ENCODE measurements at places on chromosomes 3 and 15.

DNA sequence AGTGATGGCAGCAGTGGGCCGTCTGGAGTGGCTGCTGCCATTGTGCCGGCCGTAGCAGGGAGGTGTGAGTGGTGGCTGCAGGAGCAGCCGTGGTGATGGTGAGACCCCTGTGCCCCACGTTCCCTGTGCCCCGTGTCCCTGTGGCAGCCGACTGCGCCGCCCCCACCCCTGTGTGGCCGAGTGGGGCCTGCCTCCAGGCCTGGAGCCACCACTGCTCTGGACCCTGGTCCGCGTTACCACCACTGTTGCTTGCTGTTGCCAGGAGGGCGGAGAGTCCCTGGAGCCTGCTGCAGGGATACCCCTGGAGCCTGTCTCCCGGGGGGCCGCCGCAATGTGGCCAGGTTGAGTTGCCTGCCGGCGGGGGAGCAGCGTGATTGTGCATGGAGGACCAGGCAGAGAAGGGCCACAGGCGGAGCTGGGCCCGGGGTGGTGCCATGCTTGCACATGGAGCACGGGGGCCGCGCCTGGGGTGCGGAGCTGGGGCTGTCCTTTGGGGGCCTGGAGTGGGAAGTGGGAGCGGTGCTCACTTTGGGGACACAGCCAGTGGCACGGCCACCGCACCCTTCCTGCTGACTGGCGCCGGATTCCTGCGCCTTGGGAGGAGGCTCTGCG is 50.1 kb downstream of the SLC6A20 start:
- DNase-seq, result no peak
- peaks cover 21% of the 10 kb centered on the region for H3K4me1 ChIP-seq
- H3K27me3 ChIP-seq, result no peaks in the 10 kb centered on the region

GRCh38 chr15:48565560-48566482 is 79.7 kb downstream of the FBN1 start:
- H3K27ac ChIP-seq, result no peak overlapping the region
- H3K4me1 ChIP-seq, result peaks cover 2% of the 10 kb centered on the region
- no peaks in the 10 kb centered on the region for H3K27me3 ChIP-seq
- DNase-seq, result no peak
- H3K36me3 ChIP-seq, result no peaks in the 10 kb centered on the region

- no peaks in the 10 kb centered on the region for H3K27me3 ChIP-seq
- H3K4me3 ChIP-seq, result no peak overlapping the region
- DNase-seq, result no peak
- no peak overlapping the region for H3K27ac ChIP-seq
- no peaks in the 10 kb centered on the region for H3K36me3 ChIP-seq
- H3K4me1 ChIP-seq, result peaks cover 16% of the 10 kb centered on the region
Observed at GRCh38 chr15:69666921-69667811, 214.5 kb downstream of the RPLP1 start.

GRCh38 chr3:117874904-117875874 is 1159.5 kb downstream of the IGSF11 start:
- H3K36me3 ChIP-seq, result no peaks in the 10 kb centered on the region
- no peaks in the 10 kb centered on the region for H3K27me3 ChIP-seq
- no peak overlapping the region for H3K4me3 ChIP-seq
- DNase-seq, result no peak
- no peak overlapping the region for H3K27ac ChIP-seq
- peaks cover 8% of the 10 kb centered on the region for H3K4me1 ChIP-seq

DNA sequence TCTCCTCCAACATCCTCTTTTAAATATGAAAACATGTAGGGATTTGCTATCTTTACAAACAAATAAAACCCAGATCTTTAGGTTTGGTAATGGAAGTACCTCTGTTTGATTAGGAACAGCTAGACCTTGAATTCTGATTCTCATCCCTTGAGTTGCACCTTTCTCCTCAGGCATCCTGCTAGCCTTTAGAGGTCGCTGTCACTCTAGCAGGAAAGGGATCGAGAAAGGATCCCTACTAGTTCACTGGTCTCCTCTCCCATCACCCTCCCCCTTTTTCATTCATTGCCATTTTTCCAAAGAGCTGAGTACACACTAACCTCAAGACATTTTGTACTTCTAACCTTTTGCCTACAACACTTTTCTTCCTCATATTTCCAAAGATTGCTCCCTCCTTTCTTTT is 569.8 kb downstream of the RBMS3 start:
- no peak overlapping the region for H3K4me3 ChIP-seq
- peak; percentile 32 for DNase-seq
- peaks cover 10% of the 10 kb centered on the region for H3K36me3 ChIP-seq
- peaks cover 20% of the 10 kb centered on the region for H3K4me1 ChIP-seq
- no peak overlapping the region for H3K27ac ChIP-seq
